ENCODE measurements at places on chromosomes 3 and 15. TPM values are rescaled to one million over a fixed set of nuclear protein-coding genes. Genes with fewer than 3 reads are reported as not detected.

DNA sequence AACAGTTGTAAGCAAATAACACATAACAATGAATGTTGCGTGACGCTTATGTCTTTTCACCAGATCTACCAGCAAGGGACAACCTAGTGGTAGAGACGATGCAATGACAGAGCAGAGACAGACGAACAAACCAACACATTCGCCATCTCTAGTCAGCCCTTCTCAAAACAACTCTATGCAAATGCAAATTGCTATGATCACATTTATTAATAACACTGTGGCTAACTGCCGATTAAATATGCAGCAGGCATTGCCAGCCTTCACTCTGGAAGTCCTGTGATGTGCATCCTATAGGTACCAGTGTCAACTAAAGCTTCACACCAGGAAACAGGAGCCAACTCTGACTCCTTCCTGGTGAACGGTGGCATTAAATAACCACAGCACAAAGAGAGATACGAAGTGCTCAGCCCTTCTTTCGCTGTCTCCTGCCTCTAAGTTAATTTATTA lies 94.2 kb downstream of the FOXP1 start:
- DNase-seq, result no peak

DNA sequence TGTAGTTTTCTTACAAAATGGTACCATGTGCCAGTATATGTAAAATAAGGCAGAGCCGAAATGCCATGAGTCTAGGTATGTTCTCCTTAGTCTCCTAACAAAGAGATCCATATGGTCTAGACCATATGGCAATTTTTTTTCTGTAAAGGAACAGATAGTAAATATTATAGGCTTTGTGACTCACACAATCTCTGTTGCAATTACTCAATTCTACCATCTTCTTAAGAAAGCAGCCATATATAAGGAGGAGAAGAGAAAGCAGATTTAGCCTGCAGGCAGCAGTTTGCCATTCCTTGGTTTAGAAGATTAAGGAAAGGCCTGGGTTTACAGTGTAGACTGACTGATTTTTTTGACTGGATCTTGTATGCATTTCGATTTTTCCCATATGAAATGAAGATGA lies 16.3 kb upstream of the BBX start:
- DNase-seq, result no peak

GRCh38 chr3:23438657-23439056 lies 235.5 kb downstream of the UBE2E2 start:
- DNase-seq, result no peak

DNA sequence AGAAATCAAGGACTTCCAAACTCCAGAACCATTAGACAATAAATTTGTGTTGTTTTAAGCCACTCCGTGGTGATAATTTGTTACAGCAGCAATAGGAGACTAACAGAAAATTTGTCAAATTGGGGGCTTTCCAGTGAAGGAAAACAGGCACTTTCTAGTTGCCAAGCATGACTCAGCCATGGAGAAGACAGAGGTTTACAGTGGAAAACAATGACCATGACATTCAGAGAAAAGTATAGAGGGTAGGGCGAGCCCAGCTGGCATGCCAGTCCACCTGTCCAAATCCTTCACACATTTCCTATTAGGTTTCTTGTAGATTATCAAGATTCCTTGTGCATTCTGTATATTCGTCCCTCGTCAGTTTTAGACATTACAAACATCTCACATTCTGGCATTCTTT lies 24.9 kb downstream of the SLCO2A1 start:
- DNase-seq, result no peak

DNA sequence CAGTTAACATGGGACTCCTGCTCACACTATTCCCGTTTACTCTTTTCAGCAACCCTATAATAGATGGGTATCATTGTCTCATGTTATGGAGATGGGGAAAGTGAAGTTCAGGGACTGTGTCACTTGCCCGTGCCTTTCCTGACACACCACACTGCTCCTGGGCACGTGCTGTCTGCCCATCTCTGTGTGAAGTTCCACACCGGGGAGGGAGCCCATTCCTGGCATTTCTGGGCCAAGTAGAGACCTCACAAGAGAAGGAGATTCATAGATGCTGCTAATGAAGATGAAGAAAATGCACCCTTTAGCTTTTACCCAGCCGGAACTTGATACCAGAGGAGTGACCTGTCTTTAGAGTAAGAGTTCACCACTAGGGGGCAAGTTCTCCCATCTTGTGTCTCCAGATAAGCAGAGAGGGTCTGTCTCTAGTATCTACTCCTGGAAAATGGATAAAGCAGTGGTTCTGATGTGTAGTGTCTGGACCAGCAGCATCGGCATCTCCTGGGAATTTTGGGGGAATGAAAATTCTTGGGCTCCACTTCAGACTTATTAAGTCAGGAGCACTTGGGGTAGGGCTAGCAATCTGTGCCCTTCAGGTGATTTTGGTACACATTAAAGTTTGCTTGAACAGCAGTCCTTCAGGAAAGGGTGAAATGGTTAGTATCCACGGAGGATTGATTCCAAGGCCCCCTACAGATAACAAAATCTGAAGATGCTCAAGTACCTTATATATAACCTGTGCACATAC lies 2.0 kb upstream of the TOPBP1 start:
- peak; percentile 87 for DNase-seq

DNA sequence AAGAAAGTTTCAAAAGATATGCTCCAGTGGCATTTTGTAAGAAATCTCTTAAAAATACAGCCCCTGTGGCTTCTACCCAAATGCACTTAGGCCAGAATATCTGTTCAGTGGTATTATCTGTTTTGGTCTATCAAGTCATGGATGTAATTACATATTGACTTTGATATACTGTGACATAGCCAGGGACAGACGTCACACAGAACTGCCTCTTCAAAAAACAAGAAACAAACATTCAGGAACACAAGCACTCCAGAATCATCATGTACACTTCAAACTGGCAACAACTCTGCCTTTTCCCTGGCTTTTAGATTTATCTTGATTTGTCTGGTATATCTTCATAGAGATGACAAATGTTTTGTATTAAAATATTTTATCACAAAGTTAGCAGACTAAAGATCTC lies 240.3 kb downstream of the IL5RA start:
- DNase-seq, result no peak

- no peak for DNase-seq
These were observed 20.5 kb upstream of the DCBLD2 start for GRCh38 chr3:98921957-98922356.

DNA sequence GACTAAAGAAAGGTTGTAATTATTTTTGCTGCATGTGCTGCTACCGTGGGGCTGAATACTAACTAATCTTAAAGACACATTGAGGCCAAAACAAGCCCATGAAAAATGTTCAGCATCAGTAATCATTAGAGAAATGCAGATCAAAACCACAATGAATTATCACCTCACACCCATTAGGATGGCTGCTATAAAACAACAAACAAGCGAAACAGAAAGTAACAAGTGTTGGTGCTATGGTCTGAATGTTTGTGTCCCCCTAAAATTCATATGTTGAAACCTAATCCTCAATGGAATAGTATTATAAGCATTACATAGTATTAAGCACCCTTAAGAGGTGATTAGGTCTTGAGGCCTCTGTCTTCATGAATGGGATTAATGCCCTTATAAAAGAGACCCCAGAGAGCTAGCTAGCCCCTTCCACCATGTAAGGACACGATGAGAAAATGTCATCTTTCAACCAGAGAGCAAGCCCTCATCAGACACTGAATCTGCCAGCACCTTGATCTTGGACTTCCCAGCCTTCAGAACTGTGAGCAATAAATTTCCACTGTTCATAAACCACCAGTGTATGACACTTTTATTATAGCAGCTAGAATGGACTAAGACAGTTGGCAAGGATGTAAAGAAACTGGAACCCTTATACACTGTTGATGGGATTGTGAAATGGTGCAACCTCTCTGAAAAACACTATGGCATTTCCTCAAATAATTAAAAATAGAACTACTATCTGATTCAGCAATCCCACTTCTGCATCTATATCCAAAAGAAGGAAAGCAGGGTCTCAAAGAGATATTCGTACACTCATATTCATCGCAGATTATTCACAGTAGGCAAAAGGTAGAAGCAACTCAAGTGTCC lies 76.1 kb downstream of the REC114 start:
- DNase-seq, result no peak

DNA sequence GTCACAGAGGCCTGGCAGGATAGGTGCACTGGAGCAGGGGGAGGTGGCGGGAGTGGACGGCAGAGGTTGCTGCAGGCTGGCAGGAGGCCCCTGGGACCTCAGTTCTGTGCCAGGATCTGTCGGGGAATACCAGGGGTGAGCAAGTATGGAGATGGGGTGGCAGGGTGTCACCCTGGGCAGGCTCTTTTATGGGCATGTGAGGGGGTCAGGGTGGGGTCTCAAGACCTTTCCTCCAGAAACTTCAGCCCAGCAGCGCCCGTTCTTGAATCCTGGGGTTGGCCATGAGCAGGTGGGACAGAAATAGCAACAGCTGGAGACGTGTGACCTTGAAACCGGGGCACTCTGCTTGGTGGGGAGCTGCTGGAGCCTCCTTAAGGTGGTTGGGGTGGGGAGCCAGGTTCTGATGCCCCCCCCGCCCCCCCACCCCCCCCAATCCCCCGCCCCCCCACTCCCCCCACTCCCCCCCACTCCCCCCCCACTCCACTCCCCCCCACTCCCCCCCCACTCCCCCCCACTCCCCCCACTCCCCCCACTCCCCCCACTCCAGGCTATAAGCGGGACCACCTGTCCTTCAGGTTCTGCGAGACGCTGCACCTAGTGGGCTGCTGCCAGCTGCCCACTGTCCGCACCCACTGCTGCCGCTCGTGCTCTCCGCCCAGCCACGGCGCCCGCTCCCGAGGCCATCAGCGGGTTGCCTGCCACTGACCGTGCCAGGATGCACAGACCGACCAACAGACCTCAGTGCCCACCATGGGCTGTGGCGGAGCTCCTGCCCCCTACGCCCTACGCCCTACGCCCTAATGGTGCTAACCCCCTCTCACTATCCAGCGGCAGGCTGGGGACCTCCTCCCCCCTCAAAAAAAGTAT lies 84.9 kb downstream of the TBC1D2B start:
- DNase-seq, result no peak

GRCh38 chr3:194069421-194070219 lies 66.3 kb upstream of the HES1 start:
- no peak for DNase-seq

- no peak for DNase-seq
These were observed 210.3 kb upstream of the CGNL1 start for GRCh38 chr15:57165992-57166391.

DNA sequence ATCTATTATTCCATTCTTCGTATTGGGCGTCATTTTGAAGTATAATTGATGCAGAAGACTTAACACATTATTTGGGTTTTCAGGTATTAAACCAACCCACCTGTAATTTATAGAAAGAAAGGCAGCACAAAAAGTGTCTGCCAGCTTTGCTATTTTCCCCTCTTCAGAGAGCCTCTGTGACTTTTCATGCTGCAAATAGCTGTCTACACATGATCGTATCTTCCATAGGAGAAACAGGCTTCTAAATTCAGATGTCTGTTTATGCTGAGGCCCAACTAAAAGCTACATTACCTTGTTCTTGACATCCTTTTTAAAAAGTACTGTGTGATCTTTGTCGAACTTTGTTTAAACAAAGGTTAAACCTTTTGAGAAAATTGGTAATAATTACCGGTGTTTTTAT lies 5.0 kb downstream of the ACKR2 start:
- DNase-seq, result no peak

- DNase-seq, result no peak
These were observed 8.7 kb downstream of the PXYLP1 start for GRCh38 chr3:141240286-141240685.

GRCh38 chr3:31444220-31445142 lies 88.2 kb upstream of the STT3B start:
- no peak for DNase-seq

- no peak for DNase-seq
These were observed 159.4 kb downstream of the TMEM108 start for GRCh38 chr3:133197619-133198018.

- no peak for DNase-seq
These were observed 32.6 kb downstream of the CCNB2 start for GRCh38 chr15:59137566-59137965.

DNA sequence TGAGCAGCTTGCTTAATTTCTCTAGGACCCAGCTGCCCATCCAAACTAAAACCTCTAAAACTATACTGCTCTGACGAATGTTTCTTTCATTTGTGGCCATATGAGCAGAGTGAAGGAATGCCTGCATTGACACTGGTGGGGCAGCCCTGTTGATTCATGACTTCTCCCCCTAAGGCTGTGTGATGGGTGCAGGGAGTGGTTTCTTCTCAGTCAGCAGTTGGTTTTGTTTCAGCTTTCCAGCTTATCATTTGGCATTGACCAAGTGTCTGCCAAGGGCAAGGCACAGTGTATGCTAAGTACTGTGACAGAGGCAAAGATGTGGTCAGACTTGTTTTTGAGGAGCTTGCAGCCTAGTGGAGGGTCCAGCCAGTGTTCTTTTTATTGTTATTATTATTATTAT lies 4.7 kb downstream of the ABHD6 start:
- DNase-seq, result no peak

DNA sequence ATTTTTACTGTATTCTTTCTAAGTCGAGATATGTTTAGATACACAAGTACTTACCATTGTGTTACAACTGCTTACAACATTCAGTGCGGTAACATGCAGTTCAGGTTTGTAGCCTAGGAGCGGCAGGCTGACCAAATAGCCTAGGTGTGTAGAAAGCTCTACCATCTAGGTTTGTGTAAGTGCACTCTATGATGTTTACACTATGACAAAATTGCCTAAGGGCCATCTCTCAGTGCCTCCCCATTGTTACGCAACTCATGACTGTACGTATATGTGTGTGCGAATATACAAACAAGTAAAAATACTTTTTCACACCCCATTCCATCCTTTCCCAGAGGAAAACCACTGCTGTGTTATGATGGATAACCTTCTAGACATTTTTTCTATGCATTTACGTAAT lies 44.3 kb downstream of the PXYLP1 start:
- no peak for DNase-seq

GPR87 gene
- not detected for total RNA-seq

SCN11A gene
- total RNA-seq, result 0.22 TPM

STIMATE gene
- 19.0 TPM for total RNA-seq

ZMYND10 gene
- 2.8 TPM for total RNA-seq

CNBP gene
- total RNA-seq, result 324 TPM

GASK1A gene
- total RNA-seq, result not detected

RASGRP1 gene
- 6.1 TPM for total RNA-seq

GRIP2 gene
- not detected for total RNA-seq

HRH1 gene
- not detected for total RNA-seq

CBLB gene
- total RNA-seq, result 51.6 TPM
